ENCODE measurements at places on chromosomes 11 and 22.

DNA sequence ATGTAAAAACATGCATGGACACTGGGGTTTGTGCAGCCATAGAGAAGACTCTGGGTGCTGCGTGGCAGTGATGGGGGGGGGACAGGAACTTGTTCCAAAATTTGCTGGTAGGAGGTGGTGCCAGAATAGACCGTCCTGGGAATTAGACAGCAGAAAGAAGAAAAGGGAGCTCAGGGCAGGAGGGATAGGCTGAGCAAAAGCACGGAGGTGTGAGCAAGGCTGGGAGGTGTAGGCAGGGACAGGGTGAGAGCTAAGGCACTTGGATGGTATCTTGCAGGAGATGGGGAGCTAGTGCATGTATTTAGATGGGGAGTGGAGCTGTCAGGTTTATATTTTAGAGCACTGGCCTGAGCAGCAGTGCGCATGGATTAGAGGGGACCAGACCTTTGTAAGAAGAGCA is 53.8 kb downstream of the PKNOX2 start:
- no peak for DNase-seq

DNA sequence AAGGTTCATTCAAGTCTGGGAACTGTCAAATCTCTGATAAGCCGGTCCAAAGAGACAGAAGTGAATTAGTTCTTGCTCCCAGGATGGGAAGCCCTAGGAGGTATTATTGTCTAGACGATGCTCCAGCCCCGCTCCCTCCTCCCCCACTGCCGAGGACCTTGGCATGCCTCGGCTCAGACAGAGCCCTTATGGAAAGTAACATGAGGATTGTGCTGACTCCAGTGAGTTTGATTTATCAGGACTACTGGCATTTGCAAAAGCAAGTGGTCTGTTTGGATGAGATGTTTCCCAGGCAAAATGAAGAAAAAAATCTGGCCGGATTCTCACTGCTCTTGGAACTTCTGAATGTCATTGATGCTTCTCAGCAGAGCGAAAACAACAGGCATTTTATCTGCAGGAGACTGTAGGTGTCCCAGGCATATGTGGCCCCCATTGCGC is 341.0 kb downstream of the ETS1 start:
- no peak for DNase-seq

DNA sequence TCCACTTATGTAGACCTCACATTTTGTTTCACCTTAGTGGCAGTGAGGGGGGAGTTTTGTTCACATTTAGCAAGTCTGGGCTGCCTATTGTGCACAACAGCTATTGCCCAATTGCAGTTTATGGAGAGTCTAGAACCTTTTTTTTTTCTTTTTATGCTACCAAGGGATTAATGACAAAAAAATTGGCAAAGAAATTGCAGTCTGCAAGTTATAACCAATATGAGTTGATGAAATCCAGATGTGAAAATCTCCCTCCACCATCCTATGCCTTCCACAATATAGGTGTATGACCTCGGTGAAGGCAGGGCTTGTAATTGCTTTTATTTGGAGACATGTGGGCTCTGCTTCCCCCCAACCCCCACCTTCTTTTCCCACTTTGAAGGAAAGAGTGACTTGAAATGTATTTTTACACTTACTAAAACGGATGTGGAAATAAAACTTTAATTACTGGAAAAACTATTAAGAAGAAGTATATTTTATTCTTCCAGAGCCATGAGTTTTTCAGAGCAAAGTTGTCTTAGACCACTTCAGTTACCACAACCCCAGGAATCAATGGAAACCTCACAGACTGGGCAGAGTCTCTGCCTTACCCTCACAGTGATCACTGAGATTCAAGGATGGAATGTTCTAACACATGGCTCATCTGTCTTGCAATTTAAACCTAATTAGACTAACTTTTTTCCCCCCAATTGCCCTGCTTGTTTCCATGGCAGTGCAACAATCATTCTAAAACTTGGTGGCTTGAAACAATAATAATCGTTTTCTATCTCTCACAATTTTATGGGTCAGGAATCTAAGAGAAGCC is 120.8 kb upstream of the SLC5A12 start:
- no peak for DNase-seq

GRCh38 chr22:33028234-33028633 is 29.9 kb downstream of the SYN3 start:
- DNase-seq, result no peak
